Smooth muscle cell of bladder (primary cell): ENCODE measurements at places on chromosomes 2 and 18. TPM values are rescaled to one million over a fixed set of nuclear protein-coding genes. Genes with fewer than 3 reads are reported as not detected.

The FHOD3 gene
- 6.1 and 16.9 TPM in 2 replicates for total RNA-seq

The POTEC gene
- under 0.01 TPM in 1 of 2 replicates, not detected in the other for total RNA-seq

The SERPINB4 gene
- 0.14 and 0.46 TPM in 2 replicates for total RNA-seq

The IL1R1 gene
- 109 and 193 TPM in 2 replicates for total RNA-seq

The SRD5A2 gene
- not detected in 2 replicates for total RNA-seq

The SCTR gene
- not detected in 2 replicates for total RNA-seq

The NBEAL1 gene
- 29.2 and 33.9 TPM in 2 replicates for total RNA-seq

The RNF144A gene
- 1.1 and 2.8 TPM in 2 replicates for total RNA-seq

The CCDC74B gene
- total RNA-seq, result 2.3 and 6.5 TPM in 2 replicates

The OTOS gene
- not detected in 2 replicates for total RNA-seq

The GRB14 gene
- 0.71 and 1.5 TPM in 2 replicates for total RNA-seq

The ELOA2 gene
- under 0.01 TPM in 1 of 2 replicates, not detected in the other for total RNA-seq

The DHRS9 gene
- 0.09 TPM in 1 of 2 replicates, not detected in the other for total RNA-seq

The NIF3L1 gene
- 17.8 and 19.1 TPM in 2 replicates for total RNA-seq

The SLC5A7 gene
- not detected in 2 replicates for total RNA-seq

The HOXD13 gene
- total RNA-seq, result 0.09 and 0.28 TPM in 2 replicates

The FNDC4 gene
- total RNA-seq, result 11.9 and 14.0 TPM in 2 replicates

The CRYGD gene
- total RNA-seq, result not detected in 2 replicates

The EHD3 gene
- 14.2 and 15.0 TPM in 2 replicates for total RNA-seq

The COL3A1 gene
- 5,666 and 6,441 TPM in 2 replicates for total RNA-seq

The DAPL1 gene
- not detected in 2 replicates for total RNA-seq

The ITGA4 gene
- total RNA-seq, result 18.3 and 41.4 TPM in 2 replicates

The ALK gene
- total RNA-seq, result under 0.01 TPM in 2 replicates

The CARF gene
- total RNA-seq, result 5.1 and 5.3 TPM in 2 replicates

The DNPEP gene
- total RNA-seq, result 106 and 116 TPM in 2 replicates

The CHRND gene
- total RNA-seq, result not detected in 2 replicates

The ZNF521 gene
- total RNA-seq, result 25.0 and 37.3 TPM in 2 replicates

The THSD7B gene
- total RNA-seq, result 0.09 TPM in 1 of 2 replicates, not detected in the other

The PSD4 gene
- total RNA-seq, result 1.1 and 3.4 TPM in 2 replicates

The LRATD1 gene
- total RNA-seq, result 0.09 and 0.28 TPM in 2 replicates

The NFE2L2 gene
- total RNA-seq, result 92.2 and 116 TPM in 2 replicates

The SMYD1 gene
- total RNA-seq, result not detected in 2 replicates

The AQP12A gene
- not detected in 2 replicates for total RNA-seq
